ENCODE measurements at places on chromosomes 4 and X.

DNA sequence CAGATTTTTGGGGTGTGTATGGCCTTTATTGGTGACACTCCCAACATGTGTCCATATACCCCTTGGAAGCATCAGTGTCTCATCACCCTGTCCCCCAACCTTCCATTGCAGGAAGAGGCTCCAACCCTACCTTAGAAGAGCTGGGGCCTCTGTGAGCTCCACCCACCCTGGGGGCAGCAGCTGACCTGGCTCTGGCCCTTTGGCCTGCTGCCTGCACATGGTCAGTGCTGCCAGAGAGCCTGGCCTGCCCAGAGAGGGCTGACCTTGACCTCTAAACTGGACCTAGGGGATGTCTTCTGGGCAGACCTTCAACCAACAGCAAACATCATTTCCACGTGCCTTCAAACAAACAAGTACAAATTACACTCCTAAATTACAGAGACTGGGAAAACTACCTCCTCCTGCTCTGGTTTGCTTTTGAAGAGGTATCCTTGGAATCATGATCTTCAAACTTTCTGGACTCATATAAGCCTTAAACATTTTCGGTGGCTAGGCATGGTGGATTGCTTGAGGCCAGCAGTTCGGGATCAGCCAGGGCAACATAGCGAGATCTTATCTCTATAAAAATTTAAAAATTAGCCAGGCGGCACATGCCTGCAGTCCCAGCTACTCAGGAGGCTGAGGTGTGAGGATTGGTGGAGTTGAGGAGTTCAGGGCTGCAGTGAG is 27.3 kb upstream of the KIAA0232 start:
- no peak for DNase-seq

GRCh38 chr4:1589098-1589497 is 95.0 kb downstream of the FAM53A start:
- no peak for DNase-seq

- no peak for DNase-seq
Observed at GRCh38 chrX:153763298-153763932, 634 bp upstream of the PLXNB3 start.

- no peak for DNase-seq
Observed at GRCh38 chr4:6596948-6597347, 22.0 kb downstream of the MAN2B2 start.

GRCh38 chrX:45592101-45592500 is 391.4 kb upstream of the DIPK2B start:
- DNase-seq, result no peak

- no peak for DNase-seq
Observed at GRCh38 chrX:7447801-7448499, 300.0 kb upstream of the PUDP start.

DNA sequence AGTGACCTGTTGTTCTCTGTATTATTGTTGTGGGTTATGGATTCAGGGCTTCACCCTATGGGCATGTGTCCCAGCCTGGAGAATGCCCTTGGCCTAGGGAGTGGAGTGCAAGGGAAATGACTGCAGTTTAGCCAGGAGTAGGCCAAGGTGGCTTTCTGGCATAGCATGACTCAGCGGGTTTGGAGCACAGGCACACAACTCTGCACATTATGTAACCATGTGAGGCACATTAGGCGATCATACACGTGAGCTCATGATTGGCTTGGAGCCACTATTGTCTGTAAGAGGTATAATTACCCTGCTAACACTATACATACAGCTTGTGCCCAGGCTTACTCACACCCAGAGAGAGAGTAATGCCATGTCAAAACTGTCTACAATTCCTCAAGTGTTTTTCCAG is 35.1 kb upstream of the TACR3 start:
- DNase-seq, result no peak

DNA sequence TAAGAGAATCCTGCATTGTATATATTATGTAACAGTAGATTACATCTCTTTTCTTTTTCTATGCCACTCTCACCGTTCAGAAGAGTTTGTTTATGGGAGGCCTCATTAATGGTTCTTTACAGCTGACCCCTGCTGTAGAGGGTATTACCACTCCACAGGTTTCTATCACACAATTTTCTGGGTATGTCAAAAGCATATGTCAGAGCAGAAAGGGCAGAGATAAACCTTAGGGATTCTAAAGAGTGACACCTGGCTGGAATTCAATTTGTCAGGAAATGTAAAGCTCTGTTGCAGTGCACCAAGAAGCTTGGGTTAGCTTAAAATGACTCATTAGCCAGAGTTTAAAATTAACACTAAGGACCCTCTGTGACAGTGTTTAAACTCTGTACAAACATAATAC is 658.7 kb downstream of the PCDH18 start:
- no peak for DNase-seq

All from left renal pelvis (tissue), 4 donors.